ENCODE measurements at places on chromosomes 16 and 17. TPM values are rescaled to one million over a fixed set of nuclear protein-coding genes. Genes with fewer than 3 reads are reported as not detected.

DNA sequence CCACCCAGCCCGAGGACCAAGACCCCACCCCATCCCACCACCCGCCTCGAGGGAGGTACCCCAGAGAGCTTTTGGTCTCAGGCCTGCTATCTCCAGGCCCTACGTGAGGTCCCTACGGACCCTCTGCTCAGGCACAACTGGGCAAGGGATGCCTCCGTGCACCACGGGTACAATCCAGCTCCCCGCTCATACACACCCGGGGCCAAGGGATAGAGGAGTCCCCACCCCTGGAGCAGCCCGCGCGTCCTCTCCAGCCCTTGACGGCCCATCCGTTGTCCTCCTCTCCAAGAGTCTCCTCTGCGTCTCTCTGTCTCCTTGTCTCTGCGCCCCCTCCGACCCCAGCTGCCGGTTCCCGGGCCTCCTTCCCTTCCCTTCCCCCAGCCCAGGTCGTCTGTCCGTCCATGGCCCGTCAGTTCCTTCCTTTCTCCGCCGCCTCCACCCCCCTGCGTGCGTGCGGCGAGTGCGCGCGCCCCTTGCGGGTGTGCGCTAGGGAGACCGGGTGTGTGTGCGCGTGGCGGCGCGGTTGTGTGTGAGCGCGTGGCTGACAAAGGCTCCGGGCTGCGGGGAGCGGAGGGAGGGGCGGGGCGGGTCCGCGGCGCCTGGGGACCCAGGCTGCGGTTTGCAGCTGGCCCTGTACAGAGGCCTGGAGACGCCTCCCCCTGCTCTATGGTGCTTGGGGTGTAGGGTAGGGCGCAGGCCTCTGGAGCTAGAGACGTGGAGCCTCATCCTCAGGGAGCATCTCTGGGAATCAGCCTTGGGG is 930 bp downstream of the SPNS2 start:
- peak; percentile 48 for DNase-seq
- peak overlapping the region; percentile 63 for H3K4me3 ChIP-seq
- H3K27ac ChIP-seq: no peak overlapping the region
- H3K27me3 ChIP-seq: peaks cover 47% of the 10 kb centered on the region

Gene MPP2
- 0.61 TPM for total RNA-seq

GRCh38 chr17:49815761-49816281 is 27.3 kb downstream of the KAT7 start:
- no peak for DNase-seq
- H3K27ac ChIP-seq: peak overlapping the region; percentile 58
- H3K4me3 ChIP-seq: no peak overlapping the region
- H3K36me3 ChIP-seq: peaks cover 44% of the 10 kb centered on the region
- H3K4me1 ChIP-seq: peaks cover 41% of the 10 kb centered on the region

DNA sequence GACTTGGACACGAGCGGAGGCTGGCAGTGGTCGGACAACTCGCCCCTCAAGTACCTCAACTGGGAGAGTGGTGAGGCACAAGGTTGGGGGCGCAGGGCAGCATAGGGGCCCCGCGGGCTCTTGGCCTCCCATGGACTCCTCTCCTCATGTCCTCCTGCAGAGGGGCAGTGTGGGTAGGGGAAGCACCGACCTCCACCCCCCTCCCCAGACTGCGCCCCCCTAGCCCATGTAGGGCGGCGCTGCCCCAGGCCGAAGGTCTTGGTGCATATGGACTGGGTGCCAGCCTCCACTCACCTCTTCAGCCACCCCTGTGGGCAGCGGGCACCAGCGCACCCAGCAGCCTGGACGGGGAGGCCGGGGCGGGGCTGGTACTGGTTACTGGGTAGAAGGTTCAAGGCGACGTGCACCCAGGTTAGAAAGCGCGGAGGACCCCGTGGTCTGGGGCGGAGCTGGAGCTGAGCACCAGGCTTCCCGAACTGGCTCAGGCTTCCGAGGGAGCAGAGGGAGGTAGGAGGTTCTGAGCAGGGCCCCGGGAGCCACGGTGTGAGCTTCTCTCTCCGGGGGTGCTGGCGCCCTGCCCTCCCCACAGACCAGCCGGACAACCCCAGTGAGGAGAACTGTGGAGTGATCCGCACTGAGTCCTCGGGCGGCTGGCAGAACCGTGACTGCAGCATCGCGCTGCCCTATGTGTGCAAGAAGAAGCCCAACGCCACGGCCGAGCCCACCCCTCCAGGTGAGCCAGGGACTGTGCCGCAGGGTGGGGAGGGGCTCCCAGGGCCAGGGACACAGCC is 39.5 kb downstream of the MRC2 start:
- H3K4me1 ChIP-seq: no peaks in the 10 kb centered on the region
- H3K27me3 ChIP-seq: peaks cover 6% of the 10 kb centered on the region
- no peaks in the 10 kb centered on the region for H3K36me3 ChIP-seq

DNA sequence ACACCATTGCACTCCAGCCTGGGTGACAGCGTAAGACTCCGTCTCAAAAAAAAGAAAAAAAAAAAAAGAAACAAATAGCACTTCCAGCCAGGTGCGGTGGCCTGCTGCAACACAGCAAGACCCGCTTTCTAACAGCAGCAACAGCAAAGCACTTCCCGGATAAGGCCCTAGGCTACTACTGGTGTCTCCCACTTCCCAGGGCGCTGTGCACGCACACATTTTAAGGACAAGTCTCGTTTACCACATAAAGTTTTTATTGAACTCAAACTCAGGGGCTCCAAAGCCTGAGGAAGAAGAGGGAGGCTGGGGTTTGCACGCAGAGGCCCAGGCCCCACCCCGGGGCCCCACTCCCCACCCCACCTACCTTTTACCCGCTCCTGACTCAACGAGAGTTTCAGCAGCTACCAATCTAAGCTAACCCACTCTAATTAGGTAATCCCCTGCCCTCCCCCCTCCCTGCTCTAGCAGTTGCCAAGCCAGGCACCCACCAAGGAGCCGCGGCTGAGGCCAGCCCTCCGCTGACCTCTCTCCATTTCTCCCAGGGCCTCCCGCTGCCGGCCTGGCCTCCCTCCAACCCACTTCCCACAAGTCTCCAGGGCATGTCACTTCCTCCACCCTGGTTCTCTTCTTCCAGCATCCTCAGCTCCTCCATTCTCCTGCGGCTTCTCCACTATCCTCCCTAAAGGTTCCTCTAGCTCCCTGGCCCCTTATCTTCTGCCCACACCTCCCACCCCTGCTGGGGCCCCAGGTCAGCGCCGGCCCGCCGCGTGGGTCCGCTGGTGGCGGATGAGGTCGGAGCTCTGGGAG is 2.4 kb downstream of the ZNF768 start:
- no peak overlapping the region for H3K27ac ChIP-seq
- H3K27me3 ChIP-seq: no peaks in the 10 kb centered on the region
- H3K4me1 ChIP-seq: peaks cover 27% of the 10 kb centered on the region

Gene SPATA32
- total RNA-seq: 0.49 TPM

DNA sequence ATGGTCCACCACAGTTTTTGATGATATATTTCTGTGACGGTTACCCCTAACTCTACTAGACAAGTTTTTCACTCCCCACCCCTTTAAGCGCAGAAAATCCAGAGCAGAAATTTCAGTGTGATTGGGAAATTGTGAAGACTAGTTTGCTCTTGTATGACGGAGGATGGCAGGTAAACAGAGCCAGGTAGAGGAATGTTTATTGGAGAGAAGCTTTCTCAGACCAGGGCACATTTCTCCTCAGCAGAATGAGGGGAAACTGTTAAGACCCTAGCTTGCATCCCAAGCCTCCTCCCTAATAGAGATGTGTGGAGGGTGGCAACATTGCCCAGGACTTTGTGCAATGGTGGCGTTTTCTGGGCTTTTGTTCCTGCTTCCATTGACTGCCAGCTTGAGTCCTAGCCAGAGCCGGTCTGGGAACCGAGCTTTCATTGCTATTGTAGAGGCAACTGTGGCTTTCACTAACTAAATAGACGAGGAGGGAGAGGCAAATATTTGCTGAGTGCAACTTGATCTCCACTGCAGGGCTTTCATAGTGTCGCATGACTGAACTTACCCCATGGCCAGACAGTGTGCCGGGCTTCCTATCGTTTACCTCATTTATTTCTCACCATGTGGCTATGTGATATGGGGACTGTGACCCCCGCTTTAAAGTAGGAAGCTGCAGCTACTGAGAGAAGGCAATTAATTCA is 159.6 kb upstream of the MPHOSPH6 start:
- H3K4me3 ChIP-seq: no peak overlapping the region
- no peak overlapping the region for H3K27ac ChIP-seq
- DNase-seq: no peak

DNA sequence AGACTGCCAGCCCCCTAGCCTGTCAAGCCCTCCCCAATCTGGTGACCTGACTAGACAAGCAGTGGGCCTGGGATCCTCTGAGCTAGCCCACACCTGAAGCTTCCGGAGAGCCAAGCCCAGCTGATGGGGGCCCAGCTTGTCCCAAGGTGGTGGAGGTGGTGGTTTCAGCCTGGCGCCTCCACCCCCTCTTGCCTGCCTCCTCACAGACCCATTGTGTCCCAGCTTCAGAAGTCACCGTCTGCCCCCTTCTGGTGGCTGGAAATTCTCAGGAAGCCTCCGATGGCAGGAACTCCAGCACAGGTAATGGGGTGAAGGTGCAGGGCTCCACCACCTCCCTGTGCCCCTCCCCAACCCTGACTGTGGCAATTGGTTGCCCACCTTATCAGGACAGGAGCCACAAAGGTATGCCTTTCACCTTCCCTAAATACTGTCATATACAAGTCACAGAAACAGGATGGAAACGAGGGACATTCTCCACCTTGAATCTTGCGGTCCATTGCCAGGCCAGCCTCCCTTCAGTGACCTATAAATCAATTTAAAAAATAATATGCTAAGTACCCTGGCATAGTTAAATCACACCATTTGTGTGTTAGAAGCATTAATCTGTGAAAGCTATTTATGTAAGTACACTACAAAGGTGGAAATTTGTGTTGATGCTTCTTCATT is 66.0 kb upstream of the ZNF423 start:
- H3K4me3 ChIP-seq: no peak overlapping the region
- H3K27me3 ChIP-seq: peaks cover 7% of the 10 kb centered on the region
- H3K4me1 ChIP-seq: no peaks in the 10 kb centered on the region

GRCh38 chr16:27381236-27381635 is 20.7 kb upstream of the IL21R start:
- peak; percentile 37 for DNase-seq
- H3K27me3 ChIP-seq: no peaks in the 10 kb centered on the region
- H3K4me1 ChIP-seq: peaks cover 33% of the 10 kb centered on the region
- H3K36me3 ChIP-seq: peaks cover 11% of the 10 kb centered on the region

GRCh38 chr17:75825149-75825552 is 19.1 kb downstream of the UNC13D start:
- no peak overlapping the region for H3K4me3 ChIP-seq
- no peaks in the 10 kb centered on the region for H3K27me3 ChIP-seq
- peaks cover 20% of the 10 kb centered on the region for H3K4me1 ChIP-seq
- H3K27ac ChIP-seq: no peak overlapping the region
- no peak for DNase-seq
